ENCODE measurements at places on chromosomes 5 and 9.

DNA sequence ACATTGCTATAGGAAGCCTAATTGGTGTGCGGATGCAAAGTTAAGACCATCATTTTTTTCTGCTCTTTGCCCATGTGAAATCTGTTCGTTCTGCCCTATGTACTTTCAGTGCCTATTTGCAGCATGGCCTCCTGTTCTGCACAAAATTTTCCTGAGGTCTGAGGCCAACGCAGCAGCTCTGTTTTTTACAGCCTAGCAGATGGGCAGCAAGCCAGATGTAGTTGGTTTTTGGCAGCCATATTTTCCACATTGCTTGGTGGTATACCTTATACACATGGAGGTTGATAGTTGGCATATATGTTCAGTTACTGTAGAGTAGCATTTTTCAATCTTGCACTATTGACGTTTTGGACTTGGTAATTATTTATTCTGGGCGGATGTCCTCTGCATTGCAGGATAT, 133.5 kb upstream of the MRPS30 start:
- no peak for DNase-seq

- DNase-seq, result no peak
Observed at GRCh38 chr5:106092455-106092854, 1578.3 kb downstream of the EFNA5 start.

GRCh38 chr5:126189862-126190261, 233.3 kb upstream of the GRAMD2B start:
- DNase-seq, result no peak

- peak; percentile 12 for DNase-seq
Observed at GRCh38 chr5:93062548-93062947, 518.5 kb downstream of the NR2F1-AS1 start.

- no peak for DNase-seq
Observed at GRCh38 chr5:5079876-5080275, 60.3 kb upstream of the ADAMTS16 start.

DNA sequence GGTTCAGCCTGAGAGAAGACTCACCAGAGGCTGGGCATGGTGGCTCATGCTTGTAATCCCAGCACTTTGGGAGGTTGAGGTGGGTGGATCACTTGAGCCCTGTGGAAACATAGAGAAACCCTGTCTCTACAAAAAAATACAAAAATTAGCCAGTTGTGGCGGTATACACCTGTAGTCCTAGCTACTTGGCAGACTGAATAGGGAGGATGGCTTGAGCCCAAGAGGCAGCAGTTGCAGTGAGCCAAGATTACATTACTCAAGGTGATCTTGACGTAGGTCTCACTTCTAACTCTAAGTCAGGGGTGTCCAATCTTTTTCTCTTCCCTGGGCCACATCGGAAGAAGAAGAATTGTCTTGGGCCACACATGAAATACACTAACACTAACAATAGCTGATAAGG, 16.2 kb upstream of the ATP6V1G1 start:
- DNase-seq, result no peak

GRCh38 chr9:33239921-33240320, at the start of gene SPINK4:
Gene SPINK4 (plus strand): TSS chr9:33240167. CDS start chr9:33240209, 42 bp downstream.
- no peak for DNase-seq

Data from dermis blood vessel endothelial cell (primary cell).